Left kidney (tissue), 8 donors: ENCODE measurements at places on chromosomes 11 and 22.

GRCh38 chr11:88383447-88383846 is 45.9 kb upstream of the CTSC start:
- no peak for DNase-seq

GRCh38 chr11:31822927-31823643 is 12.0 kb upstream of the PAX6 start:
- no peak for DNase-seq

DNA sequence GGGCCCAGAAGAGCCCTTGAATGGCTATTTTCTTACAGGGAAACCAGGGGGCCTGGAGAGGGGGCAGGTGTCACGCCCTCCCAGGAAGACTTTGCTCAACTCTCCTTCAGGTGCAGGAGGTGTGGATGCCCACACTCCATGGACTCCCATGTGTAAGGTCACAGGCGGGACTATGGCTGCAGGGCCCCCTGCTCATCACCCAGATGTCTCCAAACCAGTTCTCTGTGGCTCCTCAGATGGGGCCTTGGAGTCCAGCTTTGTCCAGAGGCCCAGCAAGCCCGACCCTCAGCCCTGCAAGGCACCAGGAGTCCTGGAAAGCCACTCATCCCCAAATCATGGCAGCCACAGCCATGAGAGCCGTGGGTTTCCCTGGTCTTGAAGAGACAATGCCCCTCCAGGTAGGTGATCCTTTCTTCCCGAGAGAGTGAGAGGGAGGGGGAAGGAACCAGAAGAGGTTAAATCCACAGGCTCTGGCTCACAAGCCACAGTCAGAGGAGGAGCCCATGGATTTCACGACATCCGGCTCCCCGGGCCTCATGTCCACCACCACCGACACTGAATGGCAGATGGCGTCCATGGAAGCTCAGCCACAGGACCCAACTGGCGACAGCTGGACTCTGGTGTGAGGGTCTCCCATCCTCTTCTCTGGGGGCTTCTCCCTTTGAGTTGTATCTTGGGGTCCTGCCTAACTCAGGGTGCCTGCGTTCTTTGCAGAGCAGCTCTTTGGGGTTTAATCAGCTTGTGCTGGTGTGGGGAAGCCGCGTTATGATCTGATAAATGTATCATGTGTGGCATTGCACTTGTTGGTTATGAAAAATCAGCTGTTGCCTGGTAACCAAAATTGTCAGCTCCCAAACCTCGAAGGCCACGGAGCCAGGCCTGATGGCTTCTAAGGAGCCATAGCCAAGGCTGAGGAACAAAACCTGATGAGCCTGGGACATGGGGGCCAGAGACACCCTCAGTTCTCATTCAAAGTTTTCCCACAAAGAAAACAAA is 620.4 kb downstream of the BRD1 start:
- DNase-seq, result no peak

GRCh38 chr11:128790196-128790595 is 76.9 kb downstream of the KCNJ1 start:
- DNase-seq, result peak; percentile 60
